ENCODE measurements at places on chromosomes 12 and 14.
A peak's percentile ranks its signal among the peaks of the same experiment; 100 is the strongest.

DNA sequence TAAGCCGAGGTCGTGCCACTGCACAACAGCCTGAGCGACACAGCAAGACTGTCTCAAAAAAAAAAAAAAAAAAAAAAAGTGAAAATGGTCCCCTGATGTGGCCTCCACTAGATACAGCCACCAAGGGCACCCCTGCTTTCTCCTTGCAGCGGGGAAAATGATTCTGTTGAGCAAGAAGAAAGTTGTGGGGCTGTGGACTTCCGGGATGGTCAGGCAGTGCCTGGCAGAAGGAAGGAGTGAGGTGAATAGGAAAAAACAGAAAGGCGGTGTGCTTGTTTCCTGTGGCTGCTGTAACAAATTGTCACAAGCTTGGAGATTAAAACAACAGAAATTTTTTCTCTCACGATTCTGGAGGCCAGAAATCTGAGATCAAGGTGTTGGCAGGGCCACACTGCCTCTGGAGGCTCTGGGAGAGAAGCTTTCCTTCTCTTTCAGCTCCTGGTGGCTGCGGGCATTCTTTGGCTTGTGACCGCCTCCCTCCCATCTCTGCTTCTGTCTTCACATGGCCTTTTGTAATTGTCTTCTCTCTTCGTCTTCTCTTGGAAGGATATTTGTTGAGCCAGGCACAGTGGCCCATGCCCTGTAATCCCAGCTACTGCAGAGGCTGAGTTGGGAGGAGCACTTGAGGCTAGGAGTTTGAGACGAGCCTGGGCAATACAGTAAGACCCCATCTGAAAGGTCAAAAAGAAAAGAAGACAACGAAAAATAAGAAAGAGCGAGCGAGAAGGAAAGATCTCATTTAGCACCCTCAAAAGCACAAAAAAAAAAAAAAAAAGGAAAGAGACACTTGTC lies 116.6 kb upstream of the MED13L start:
- DNase-seq, result peak; percentile 5

DNA sequence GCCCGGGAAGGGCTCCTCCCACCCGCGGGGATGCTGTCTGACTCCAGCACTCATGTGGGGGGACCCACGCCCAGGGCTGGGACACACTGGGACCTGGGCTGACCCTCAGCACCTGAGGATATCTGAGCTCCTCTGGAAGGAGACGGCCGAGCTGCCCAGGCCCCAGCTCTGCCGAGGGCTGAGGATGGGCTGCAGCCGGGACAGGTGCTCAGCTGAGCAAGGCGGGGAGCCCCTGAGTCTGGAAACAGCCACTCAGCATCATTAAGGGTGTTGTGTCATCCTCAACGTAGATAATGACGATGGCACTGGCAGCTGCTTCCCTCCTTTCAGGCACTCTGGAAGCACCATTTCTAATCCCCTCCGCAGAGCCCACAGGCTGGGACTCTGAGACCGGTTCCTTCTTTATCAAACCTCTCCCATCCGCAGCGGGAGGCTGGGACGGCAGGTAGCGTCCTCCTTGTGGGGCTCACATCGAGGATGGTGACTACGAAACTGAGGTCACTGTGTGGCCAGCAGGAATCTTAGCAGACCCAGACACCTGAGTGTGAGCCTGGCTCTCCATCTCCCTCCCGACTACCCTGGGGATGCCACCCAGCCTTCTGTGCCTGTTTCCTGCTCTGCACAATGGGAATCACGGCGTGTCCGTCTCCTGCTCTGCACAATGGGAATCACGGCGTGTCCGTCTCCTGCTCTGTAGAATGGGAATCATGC lies 26.7 kb upstream of the SFSWAP start:
- DNase-seq, result no peak

DNA sequence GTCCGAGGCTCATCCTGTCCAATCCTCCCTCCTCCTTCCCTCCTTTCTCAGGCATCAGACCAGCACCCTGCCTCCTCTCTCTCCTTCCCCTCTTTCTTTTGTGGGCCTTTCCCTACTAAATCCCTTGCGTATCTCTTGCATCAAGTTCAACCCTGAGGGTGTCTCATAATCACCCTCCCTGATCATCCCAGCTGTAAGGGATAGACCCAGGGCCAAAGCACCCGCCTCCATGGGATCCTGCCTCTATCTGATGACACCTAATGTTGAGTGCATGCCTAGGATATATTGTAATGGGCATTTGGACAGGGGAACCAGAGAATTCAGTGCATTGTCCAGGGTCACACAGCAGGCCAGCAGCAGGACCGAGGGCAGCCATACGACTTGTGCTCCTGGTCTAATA lies 84.9 kb downstream of the PHETA1 start:
- DNase-seq, result no peak

- no peak for DNase-seq
Measured at GRCh38 chr12:61536117-61536516, 724.1 kb upstream of the USP15 start.

DNA sequence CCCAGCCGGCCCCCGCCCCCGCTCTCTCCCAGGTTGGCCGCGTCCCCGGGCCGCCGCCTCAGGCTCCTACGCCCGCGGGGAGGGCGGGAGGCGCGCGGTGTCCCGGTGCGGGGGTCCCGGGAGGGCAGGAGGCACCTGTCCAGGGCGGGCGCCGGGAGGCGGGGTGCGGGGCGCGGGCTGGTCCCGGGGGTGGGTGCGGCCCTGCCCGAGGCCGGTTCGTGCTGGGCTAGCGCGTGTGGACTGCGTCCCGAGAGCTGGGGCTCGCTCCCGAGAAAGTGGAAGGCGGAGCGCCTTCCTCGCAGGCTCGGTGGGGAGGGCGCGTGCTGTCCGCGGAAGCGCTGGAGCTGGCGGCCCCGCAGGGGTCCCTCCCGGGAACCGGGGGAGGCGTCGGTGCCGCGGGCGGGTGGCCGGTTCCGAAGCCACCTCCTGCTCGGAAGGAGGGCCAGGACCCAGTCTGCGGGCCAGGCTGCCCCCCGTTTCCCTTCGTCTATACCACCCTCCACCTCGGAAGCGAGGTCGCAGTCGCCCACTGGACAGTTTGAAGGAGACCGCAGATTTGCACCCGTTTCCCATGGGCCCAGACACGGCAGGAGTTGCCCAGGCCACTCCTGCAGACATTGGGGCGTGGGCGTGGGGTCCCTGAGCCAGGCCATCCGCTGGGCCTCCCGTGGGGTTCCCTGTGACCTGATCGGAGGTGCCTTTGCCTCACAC lies 636 bp downstream of the ZFYVE21 start:
- no peak for DNase-seq

DNA sequence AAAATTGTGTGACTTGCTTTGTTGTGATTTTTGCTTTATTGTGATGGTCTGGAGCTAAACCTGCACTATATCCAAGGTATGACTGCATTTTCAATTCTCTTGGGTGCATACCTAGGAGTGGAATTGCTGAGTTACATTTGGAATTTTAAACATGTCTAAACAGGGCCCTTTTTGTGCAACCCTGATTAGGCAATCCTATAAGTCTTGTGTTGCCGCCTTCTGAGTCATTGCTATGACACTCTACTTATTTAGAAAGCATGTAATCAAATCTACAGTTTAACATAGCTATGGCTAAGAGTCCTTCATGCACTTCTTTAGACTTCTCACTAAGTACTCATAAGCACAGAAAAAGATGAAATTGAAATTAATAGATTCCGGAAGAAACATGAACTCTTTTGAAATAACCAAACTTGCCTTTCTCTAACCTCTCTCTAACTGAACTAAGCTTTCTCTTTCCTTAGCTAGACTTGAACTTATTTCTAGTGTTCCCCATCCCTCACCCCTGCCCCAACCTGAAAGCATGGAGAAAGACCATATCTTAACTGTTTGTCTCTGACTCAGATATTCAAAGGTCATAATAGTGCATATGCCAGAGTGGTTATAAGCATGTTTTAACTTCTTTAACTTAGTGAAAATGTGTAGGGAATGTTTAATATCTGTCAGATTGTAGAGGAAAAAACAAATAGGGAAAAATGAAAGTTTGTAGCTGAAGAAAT lies 203.0 kb downstream of the SNAPC1 start:
- DNase-seq, result no peak

DNA sequence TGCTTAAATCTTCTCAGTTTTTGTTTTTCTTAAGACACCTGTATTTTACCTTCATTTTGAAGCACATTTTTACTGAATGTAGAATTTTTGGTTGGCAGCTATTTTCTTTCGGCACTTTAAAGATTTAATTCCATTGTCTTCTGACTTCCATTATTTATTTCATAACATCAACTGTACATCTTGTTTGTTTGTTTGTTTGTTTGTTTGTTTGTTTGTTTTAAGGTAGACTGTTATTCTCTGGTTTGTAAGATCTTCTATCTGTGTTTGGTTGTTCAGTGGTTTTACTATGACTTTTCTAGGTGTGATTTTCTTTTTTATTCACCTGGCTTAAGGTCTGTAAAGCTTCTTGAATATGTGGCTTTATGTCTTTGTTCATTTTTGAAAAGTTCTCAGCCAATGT lies 61.9 kb downstream of the IFT81 start:
- no peak for DNase-seq

DNA sequence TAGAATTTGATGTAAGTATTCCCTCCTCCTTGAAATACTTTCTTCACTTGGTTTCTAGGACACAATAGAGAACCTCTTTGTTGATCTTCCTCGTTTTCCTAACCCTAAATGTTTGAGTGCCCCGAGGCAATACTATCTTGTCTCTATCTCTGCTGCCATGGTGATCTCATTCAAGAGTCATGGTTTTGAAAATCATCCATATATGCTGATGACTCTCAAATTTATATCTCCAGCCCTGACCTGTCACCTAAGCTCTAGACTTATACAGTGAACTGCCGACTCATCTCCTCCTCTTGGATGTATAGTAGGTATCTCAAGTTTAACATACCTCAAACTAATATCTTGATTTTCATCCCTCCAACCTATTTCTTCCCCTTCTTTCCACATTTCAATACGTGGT lies 71.4 kb downstream of the RIC8B start:
- DNase-seq, result no peak

- no peak for DNase-seq
Measured at GRCh38 chr12:112319395-112319794, 62.8 kb downstream of the HECTD4 start.

DNA sequence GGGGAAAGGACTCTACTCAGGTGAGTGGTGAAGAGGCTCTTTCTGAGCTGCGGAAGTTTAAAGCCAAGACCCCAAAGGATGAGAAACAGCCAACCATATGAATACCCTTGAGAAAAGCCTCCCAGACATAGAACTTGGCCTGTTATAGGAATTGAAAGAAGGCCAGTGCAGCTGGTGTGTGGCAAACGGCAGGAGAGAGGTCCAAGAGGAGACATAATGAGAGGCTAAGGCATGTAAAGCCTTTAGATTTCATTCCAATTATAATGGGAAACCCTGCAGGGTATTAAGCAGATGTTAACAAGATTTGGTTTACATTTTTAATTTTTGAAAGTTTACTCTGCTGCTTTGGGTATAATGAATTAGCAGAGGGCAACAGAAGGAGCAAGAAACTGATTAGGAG lies 552.1 kb upstream of the FBXO33 start:
- no peak for DNase-seq

DNA sequence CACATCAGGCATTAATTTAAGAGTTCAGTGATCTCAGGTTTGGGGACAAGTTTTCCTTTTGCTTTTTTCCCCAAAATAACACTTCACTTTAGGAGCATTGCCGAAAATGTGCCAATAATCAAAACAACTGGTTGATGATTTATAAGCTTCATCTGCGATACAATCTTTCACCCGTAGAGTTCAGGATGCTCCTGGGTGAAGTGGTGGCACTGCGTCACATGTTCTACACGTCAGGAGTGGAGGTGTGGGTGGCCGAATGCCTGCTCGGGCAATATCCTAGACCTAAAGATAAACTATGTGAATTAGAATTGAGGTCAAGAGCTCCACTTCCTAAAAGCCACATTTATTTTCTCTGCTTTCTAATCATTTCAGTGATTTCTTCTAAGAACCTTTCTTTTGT lies 70.9 kb upstream of the DICER1 start:
- no peak for DNase-seq

GRCh38 chr12:30519535-30519934 lies 176.1 kb downstream of the IPO8 start:
- no peak for DNase-seq

GRCh38 chr12:123261196-123261595 lies 10.5 kb downstream of the CDK2AP1 start:
- no peak for DNase-seq

GRCh38 chr14:69263364-69263763 lies 3.4 kb downstream of the GALNT16 start:
- no peak for DNase-seq
